ENCODE measurements at places on chromosomes 4 and X.

DNA sequence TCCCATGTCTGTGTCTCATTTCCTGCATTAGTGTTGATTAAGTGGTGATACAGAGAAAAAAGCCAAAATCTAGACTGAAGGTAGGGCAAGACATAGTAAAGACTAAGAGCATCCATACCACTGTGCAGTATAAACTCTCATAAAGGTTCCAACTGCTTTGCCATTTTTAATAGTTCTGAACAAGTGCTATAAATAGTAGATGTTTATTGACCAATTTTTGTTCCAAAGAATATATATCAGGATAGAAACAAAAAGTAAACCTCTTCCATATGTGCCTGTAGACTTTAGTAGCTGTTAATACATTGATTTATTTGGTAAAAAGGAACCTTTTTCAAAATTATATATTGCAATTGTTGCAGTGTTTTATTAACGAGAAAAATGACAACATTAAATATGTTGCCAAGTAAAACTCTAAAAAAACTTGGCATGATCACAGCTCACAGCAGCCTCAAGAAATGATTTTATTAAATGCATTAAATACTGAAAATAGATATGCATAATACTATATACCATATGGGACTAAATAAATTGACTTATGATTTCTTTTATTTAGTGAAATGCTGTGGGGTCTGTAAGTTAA, 22.3 kb upstream of the AASDH start:
- no peak for DNase-seq

- DNase-seq: no peak
These were observed 2.4 kb upstream of the HMGB3 start for GRCh38 chrX:150980711-150981110.

DNA sequence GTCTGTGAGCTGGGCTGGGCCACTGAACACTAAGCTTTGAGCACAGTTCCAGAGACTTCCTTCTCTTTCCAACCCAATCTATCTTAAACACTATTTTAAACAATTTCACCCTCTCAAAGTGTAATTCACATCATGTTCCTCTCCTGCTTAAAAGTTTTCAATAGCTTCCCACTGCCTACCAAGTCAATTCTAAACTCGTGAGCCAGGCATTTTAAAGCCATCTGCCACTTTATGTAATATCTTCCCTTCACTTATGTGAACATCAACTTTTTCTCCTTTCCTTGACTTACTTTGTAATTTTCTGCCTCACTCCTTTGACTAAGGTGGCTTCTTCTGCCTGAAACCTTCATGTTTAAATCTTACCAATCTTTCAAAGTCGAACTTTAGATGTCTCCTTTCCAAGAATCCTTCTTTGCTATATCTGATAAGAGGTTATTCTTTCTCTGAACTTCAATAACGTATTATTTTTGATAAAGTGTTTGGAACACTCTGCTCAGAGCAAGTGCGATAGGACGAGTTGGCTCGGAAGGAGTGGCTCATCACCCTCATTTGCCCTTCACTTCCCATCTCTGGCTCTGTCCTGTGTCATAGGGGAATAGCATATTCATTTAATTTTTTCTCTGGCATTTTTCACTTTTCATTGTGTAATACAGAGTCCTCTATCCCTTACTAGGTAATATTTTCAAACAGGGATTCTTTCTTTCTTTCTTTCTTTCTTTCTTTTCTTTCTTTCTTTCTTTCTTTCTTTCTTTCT, 13.0 kb upstream of the SPARCL1 start:
- no peak for DNase-seq

GRCh38 chr4:17511051-17511450, 839 bp downstream of the QDPR start:
- DNase-seq: no peak

DNA sequence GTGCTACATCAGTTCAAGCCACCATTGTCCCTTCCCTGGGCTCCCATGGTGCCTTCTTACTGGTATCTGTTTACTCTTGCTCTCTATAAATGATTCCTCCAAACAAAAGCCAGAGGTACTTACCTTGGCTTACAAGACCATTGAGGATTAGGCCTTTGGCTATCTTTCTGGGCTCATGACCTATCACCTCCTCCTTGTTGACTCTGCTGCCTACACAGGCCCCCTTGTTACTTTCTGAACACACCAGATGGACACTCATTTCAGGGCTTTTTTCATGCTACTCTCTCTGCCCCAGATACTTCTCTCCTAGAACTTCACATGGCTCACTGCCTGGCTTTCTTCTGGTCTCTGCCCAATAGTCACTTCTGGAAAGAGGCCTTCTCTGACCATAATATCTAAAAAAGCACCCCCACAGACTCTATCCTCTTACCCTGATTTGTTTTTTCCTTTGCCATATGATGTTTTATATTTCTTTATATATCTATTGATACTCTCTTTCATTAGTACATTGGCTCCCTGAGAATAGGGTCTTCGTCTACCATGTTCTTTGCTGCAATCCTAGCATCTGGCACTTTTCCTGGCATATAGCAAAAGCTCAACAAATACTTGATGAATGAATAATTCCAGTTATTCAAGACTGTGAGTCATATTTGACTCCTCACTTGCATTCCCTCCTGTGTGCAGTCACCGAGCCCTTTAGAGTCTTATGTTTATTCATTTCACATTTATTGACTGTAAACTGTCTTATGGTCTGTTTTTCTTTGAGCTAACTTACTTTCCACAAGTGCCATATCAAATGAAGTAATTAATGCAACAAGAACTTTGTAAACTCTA, 27.1 kb upstream of the TAPT1 start:
- DNase-seq: no peak

DNA sequence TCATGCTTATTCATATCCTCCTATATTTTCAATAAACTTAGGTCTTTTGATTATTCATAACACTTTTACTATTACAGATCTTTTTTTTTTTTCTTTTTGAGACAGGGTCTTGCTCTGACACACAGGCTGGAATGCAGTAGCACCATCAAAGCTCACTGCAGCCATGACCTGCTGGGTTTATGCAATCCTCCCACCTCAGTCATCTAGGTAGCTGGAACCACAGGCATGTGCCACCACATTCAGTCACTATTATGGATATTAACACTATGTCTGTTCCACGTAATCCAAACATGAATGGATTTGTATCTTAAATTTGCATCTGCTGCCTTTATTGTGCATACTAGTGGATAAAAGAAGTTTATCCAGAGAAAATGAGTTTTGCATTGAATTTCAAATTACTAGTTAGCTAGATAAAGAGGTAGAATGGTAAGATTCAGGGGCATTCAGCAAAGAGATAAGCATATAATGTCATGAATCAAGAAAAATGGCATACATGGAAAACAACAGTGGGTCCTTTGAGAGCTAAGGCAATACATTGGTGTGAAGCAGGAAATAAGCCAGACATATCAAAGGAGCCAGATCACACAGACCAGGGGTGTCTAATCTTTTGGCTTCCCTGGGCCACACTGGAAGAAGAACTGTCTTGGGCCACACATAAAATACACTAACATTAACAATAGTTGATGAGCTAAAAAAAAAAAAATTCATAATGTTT, 13.9 kb downstream of the ANAPC10 start:
- no peak for DNase-seq

- no peak for DNase-seq
These were observed 177.3 kb upstream of the ETNPPL start for GRCh38 chr4:108940149-108940548.

DNA sequence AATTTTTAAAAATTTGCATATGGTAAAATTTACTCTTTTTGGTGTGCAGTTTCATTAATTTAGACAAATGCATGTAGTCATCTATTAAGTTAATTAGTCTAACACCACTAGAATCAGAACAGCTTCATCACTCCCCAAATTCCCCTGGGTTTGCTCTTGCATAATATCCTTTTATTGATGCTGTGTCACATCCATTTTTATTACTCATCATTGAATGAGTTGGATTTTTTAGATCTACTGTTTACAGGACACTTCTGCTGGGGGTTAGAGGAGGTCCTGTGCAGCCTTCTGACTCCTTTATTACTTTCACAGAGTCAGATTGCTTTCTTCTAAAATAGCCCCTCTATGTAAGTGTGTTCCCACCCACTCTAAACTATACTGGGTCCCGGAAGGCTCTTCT, 65.9 kb downstream of the MTHFD2L start:
- no peak for DNase-seq

GRCh38 chrX:48472851-48473703, 2.9 kb upstream of the FTSJ1 start:
- no peak for DNase-seq

DNA sequence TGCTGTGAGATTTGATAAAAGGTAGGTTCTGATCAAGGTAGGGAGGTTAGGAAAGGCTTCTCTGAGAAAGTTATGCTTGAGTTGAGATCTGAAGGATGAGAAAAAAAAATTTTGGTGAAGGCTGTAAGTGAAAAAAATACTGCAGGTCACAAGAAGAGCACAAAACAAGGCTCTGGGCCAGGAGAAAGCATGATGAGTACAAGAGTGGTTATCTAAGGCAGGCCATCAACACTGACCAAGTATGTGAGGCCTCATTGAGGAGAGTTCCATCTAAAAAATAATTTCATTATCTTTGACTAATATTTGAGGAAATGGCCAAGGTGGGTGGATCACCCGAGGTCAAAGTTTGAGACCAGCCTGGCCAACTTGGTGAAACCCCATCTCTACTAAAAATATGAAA, 71.6 kb upstream of the SLC4A4 start:
- DNase-seq: no peak

- no peak for DNase-seq
These were observed 56.7 kb downstream of the IGFBP7 start for GRCh38 chr4:57053508-57053907.

GRCh38 chrX:12421918-12422317, 283.6 kb downstream of the FRMPD4 start:
- no peak for DNase-seq

All from mesenteric fat pad (tissue), 1 donor.